ENCODE measurements at places on chromosomes 4 and X. TPM values are rescaled to one million over a fixed set of nuclear protein-coding genes. Genes with fewer than 3 reads are reported as not detected.

DNA sequence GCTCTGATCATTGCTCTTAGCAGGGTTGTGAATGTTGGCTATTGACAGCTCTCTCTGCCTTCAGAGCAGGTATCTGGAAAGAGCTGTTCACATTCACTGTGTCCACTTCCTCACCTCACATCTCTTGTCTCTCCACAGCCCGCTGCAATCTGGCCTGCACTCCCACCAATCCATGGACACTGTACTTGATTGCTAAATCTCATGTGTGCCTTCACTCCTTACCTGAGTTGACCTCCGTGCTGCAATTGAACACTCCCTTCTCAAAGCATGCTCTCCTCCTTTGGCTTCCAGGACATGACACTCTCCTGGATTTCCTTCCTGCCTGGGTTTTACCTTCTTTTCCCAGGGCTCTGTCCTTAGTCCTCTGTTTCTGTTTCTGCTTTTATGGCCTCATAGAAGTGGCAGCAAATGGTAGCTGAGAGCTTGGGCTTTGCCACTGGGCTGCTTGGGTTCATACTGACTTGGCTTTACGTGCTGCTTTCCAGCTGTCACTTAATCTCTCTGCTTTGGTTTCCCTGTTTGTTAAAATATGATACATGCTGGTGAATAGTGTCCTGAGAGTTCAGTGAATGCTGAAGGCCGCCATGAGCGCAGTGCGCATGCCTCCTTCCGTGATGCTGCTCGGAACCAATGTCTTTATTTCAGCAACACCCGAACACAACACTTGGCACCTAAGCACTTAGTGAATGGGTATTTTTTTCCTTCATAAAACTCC is 29.5 kb downstream of the DCUN1D4 start:
- DNase-seq = no peak

GRCh38 chr4:99669084-99669483 is 11.5 kb upstream of the C4orf54 start:
- DNase-seq = no peak

- no peak for DNase-seq
Measured at GRCh38 chr4:1393866-1394265, 12.4 kb downstream of the NKX1-1 start.

DNA sequence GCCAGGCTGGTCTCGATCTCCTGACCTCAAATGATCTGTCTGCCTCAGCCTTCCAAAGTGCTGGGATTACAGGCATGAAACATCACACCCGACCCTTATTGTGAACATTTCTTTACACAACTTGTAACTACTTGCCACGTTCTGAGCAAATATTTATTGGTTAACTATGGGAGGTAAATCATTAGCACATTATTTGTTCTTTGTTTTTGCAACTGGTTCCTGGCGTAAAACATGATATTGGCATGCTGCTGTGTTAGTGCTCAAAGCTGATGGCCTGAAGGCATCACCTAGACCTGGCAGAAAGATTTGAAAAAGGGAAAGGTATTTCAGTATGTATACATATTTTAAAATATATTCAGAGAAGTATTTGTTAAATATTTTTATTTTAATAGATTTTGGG is 438.3 kb upstream of the PRKX start:
- DNase-seq = no peak

DNA sequence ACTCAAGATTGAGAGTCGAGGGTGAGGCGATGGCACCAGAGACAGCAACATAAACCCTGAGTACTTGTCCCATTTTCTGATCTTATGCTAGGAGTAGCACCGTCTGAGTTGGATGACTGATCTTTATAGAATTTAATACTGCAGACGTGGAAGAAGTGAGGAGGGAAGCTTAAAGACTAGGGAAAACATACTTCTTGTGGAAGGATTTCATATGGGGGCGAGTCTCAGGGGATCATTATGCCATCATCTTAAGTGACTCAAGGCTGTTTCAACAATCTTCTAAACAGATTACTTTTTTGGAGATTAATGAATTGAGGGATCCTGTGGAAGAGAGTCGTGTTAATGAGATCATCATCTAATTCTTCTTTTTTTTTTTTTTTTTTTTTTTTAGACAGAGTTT is 17.2 kb upstream of the FAT1 start:
- DNase-seq = no peak

DNA sequence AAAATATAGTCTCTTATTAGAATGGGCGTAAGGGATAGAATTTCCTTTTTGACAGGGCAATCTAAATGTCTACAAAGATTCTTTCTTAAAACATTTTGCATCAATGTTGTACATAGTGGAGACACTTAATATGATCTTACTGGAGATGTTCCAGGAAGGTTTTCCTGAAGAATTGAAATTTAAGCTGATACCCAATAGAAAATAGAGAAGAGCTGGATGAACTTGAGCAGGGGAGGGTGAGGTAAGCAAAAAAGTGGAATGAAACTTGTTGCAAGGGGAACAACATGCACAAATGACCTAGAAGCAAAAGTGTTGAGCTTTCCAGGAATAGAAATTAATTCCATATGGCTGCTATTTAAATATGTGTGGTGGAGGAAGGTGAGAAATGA is 19.7 kb downstream of the SLAIN2 start:
- no peak for DNase-seq

DNA sequence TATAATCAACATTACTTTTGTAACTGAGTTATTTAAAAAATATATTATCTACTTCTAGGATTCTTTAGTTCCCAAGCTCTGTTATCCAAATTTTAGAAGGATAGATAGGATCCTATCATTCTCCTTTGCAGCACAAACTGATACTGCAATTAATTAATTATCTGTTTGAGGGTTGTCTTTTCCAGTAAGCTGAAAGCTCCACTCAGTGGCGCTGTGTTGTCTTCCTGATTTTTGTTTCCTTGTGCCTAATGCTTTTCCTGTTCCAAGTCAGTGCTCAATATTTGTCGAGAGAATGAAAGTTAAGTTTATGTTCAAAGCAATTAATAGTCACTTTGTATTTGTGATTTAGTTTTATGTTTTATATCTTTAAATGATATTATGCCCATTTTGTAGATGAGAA is 107.4 kb upstream of the ANK2 start:
- no peak for DNase-seq

- no peak for DNase-seq
Measured at GRCh38 chr4:121668368-121669162, 28.2 kb downstream of the ANXA5 start.

DNA sequence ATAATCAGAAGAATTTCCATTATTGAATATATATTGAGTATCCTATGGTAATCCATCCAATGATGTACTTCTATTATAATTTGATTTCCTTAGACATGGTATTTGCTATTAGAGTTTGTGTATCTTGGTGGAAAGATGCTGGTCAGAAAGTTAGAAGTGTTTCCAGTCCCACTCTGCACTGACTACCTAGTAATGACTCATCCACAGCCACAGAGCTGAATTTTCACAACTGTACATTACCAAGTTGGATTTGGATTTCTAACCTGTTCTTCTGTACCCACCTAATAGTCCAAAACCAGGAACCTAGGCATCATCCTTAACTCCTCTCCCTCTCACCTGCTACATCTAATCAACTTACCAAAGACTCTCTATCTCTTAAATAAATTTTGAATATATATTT is 145.4 kb downstream of the REELD1 start:
- no peak for DNase-seq

- no peak for DNase-seq
Measured at GRCh38 chr4:105755375-105755774, 46.8 kb downstream of the GSTCD start.

DNA sequence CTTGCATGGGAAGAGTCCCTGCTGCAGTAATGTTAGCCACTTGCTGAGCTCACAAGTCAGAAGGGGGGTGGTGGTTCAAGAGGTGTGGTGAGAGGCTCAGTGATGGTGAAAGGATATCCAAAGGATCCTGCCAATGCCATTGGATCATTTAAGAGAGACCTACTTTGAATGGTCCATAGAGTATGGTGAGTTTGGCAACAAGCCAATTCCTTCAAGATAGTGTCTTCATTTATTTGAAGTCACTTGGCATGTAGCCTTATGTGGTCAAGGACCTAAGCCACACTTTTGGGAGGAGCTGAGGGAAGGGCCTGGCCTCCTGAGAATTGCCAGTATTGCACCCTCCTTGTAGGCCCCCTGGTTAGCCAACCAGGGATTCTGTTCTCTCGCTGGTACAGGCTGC is 87.9 kb downstream of the TSPAN7 start:
- no peak for DNase-seq

DNA sequence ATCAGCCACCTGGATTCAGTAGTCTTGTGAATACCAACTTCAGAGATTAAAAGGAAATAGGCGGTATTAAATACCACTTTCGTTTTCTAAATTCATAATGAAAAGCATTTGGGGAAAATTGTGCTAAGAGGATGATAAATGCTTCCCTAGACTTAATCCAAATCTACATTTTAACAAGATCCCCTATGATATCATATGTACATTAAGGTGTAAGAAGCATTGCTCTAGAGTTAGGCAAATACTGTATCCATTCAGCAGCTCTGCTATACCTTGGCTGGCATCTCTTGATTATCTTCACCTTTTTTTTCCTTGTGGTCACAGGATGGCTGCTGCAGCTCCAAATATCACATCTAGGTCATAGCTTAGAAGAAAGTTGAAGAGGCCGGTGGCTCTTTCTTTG is 40.6 kb upstream of the PHEX start:
- no peak for DNase-seq

GRCh38 chr4:69835766-69836165 is 24.2 kb downstream of the SULT1E1 start:
- no peak for DNase-seq

- DNase-seq = peak; percentile 30
Measured at GRCh38 chrX:53312946-53313727, 31.8 kb upstream of the IQSEC2 start.

GRCh38 chrX:23990455-23990854 is 36.5 kb downstream of the KLHL15 start:
- no peak for DNase-seq

DNA sequence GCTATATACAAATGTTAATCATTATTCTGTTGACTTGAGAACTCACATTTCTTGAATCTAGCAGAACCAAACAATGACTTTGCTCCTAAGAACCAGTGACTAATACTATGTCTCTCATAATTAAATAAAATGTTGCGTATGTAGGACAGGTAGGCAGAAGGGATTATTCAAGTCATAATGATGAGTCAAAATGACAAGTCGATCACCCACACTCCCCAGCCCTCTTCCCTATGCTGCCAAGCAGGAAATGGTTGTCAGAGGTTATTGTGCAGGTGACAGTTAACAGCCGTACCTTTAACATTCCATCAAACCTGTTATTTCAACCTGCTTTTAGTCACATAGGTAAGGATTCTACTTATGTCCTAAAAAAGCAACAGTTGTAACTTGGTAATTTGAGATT is 22.0 kb upstream of the STK26 start:
- no peak for DNase-seq

DNA sequence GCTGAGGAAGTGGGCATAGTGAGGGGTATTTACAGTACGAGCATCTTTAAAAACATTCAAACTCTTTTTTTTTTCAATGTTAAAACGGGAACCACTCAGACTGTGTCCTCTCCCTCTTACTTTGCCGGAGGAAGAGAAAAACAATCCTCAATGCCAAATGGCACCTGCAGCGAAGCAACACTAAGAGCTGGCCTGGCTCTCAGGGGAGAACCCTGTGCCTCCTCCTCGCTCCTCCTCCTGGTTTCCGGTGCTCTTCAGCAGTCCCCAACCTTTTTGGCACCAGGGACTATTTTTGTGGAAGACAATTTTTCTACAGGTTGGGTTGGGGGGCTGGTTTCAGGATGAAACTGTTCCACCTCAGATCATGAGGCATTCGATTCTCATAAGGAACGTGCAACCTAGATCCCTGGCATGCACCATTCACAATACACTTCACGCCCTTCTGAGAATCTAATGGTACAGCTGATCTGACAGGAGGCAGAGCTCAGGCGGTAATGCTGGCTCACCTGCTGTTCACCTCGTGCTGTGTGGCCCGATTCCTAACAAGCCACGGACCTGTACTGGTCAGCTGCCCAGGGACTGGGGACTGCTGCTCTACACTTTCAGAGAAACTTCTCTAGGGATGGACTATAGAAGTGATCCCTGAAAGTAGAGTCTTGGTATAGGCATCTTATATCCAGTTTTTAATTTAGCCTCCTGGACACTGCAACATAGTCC is 404.1 kb downstream of the RAPGEF2 start:
- DNase-seq = no peak

- DNase-seq = no peak
Measured at GRCh38 chrX:6701085-6701484, 166.2 kb upstream of the VCX3A start.

DNA sequence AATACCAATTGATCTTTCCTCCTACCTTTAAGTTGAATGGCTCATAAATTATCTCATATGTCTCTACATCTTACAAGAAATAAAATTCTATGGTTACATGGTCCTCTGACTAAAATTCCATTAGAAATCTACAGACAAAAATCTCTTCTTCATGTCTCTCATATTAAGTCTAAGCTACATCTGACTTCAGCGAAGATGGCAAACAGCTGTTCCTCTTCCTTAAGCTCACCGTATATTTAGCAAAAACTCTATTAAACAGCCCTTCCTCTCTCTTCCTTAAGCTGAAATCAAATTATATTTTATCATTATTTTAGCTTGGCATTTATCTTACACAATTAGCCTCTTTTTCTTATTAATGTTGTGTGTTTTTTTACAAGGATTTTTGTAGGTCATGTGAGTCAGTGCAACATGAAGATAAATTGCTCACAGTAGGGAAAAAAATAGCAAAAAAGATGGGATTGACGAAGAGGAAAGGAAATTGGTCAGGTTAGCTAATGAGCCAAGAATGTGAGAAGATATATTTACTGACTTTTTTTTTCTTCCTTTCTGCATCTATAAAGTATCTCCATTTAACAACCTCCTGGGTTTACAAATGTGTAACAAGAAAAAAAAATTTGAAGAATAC is 2412.8 kb downstream of the ARAP2 start:
- no peak for DNase-seq

DNA sequence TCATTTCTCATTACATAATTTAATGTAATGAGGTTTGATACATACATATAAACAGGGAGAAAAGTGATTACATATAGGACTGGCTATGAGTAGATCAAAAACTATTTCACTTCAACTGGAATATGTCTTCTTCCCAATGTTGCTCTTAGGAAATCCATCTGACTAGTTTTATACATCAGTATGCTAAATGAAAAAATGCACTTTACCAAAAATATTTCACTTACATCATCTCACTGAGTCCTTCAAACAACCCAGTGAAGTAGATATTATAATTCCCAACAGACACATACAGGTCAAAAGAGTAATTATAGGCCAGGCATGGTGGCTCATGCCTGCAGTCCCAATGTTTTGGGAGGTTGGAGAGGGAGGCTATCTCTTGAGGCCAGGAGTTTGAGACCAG is 215.9 kb downstream of the MID1 start:
- DNase-seq = no peak

GRIA2 gene
- 0.38 TPM for total RNA-seq

VCX2 gene
- not detected for total RNA-seq

ARHGEF38 gene
- total RNA-seq = 0.24 TPM

KIAA1210 gene
- total RNA-seq = 0.09 TPM

MSANTD1 gene
- 0.33 TPM for total RNA-seq

TADA2B gene
- total RNA-seq = 8.8 TPM

TCEAL3 gene
- total RNA-seq = 5.5 TPM

SPANXB1 gene
- total RNA-seq = not detected

NR0B1 gene
- total RNA-seq = 0.38 TPM
